ENCODE measurements at places on chromosomes 4 and X.

DNA sequence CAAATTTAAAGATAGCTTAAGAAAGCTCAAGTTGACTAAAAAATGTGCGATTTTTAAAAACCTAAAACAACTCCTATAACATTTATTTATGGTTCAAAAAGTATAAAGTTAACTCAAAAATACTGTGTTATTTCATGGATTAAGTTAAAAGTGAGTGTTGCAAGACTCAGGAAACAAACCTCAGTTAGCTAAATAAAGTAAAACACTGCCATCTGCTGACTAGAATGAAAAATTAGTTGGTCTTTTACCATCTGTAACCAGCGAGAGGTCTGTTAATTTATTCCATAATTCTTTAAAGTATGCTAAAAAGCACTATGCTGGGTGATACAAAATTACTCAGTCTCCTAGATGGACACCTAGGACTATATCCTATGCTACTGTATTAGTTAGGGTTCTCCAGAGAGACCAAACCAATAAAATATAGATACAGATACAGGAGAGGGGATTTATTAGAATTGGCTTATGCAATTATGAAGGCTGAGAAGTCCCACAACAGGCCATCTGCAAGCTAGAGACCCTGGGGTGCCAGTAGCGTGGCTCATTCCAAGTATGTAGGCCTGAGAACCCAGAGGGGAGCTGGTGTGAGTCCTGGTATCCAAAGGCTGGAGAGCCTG, 4.9 kb upstream of the WDFY3 start:
- peak; percentile 64 for DNase-seq

- peak; percentile 26 for DNase-seq
Observed at GRCh38 chrX:11558972-11559371, 106.7 kb downstream of the ARHGAP6 start.

DNA sequence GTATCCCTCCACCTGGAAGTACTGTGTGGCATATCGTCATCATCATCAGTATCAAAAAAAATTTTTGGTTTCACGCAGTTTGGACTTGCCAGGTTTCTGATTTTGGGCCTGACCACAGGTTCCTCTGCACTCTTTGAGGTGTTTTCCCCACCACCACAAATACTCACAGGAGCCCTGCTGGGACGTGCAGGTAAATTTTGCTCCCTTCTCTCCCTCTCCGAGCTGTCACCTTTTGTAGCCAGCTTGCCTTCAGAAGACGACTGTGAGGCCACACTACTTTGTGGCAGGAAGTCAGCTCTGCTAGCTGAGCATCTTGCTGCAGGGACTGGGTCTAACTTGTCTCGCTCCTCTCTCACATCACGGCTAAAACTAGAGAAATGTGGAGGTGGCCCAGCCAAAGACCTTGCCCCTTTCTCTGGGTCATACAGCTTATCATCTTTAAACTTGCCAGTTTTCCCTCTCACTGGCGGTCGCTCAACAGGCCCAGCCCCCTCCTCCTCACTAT, 2.8 kb downstream of the PJA1 start:
- DNase-seq: no peak

- DNase-seq: no peak
Observed at GRCh38 chr4:157819693-157820464, 352.9 kb downstream of the GASK1B start.

DNA sequence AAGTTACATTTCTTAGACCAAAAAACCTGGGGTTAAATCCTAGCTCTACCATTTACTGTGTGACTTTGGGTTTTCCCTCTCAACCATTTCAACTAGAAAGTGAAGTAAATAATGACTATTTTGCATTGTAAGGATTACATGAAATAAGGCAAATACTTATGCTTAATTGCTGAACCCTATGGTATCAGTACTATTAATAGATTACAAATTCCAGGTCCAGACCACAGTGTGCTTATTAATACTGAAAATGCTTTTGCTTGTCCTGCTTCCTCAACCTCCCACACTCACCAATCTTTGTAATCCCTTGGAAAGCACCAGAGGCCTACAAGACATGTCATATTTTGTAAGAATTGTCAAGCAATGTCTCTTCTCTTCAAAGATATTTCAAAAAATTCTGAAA, 456.5 kb downstream of the SPOCK3 start:
- DNase-seq: no peak

DNA sequence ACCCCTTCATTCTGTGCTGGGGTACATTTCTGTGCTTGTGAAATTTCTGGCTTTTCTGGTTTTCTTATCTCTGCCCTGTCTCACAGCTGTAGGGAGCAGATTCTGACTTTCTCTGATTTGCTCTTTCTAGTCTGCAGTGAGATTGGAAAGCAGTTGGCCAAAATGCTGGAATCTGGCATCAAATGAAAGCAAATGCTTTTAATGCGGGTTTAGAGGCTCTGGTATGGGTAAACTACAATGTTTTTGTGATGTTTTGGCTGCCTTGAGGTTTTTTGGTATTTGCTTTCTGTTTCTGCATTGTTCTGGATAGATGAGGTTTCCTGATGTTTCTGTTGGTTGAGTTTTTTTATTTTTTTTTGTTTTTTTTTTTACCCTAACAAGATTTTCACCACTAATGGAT, 23.8 kb downstream of the SMIM20 start:
- DNase-seq: no peak

GRCh38 chr4:176492646-176493302, 173.0 kb downstream of the SPCS3 start:
- peak; percentile 12 for DNase-seq

- no peak for DNase-seq
Observed at GRCh38 chr4:176320976-176321361, 1.2 kb downstream of the SPCS3 start.

DNA sequence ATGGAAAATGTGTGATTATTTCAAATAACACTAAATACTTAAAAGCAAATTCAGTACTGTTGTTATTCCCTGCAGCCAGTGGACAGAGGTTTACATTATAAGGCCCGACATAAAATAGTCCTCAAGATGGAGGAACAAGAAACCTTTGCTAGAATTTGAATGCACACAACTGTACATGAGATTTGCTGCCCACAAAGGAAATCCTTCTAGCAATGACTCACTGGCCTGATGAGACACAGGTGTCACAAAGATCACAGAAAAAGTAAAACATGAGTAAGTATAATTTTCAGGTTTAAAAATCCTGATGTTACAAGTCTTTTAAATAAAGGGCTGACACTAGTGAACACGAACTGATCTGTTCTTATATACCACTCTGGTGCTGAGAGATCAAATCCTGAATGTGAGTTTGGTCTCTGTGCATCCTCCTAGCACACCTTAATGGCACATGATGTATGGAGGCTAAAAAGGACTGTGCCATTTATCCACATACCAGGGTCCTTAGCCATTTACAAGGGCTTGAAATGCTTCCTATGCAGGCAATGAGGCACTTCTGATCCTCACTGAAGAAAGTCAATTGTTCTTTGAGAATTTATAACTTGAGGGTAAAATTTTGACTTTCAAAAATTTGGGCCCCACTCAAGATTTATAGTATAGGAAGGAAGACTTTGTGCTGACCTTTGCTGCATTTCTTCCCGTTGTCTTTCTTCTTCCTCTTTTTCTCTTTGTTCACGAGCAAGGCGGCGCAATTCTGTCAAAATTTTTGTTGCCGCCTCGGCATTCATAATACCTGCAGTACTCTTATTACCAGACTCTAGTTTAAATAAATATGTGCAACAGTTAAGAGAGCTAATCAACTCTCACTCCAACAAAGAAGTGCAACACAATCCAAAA, 23.0 kb downstream of the MAP7D3 start:
- DNase-seq: peak; percentile 32

- no peak for DNase-seq
Observed at GRCh38 chr4:113828702-113829101, 67.2 kb upstream of the CAMK2D start.

DNA sequence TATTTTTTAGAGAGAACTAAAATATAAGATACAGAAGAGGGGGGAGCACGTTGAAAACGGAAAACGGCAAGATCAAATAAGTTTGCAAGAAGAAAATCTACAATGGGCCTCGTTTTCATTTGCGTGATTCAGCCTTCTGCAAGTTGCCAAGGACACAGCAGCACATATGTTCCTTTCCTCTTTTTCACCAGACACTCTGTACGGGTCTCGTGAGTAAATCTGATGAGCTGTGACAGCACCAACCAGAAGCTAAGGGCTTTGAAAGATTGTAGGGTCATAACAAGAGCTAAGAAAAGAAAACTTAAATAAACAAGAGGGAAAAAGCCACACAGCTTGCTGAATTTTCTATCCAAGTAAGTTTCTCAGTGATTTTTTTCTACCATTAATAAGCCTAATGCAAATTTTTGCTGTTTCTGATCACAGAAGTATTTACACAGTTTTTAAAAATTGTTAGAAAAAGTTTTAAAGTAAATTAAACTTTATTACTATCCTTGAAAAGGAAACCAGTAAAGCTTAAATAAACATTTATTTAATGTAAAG, 63.4 kb downstream of the SCML2 start:
- no peak for DNase-seq

- no peak for DNase-seq
Observed at GRCh38 chrX:46328133-46328532, 217.1 kb downstream of the ZNF674 start.

Measured in MV-4-11 (cell line).